ENCODE measurements at places on chromosomes 1 and 21. TPM values are rescaled to one million over a fixed set of nuclear protein-coding genes. Genes with fewer than 3 reads are reported as not detected.

TRIM67 gene
- not detected for polyA plus RNA-seq

KIAA0040 gene
- polyA plus RNA-seq = 20.3 TPM

TNFRSF8 gene
- 69.7 TPM for polyA plus RNA-seq

TNFRSF14 gene
- polyA plus RNA-seq = 46.7 TPM

APCS gene
- not detected for polyA plus RNA-seq

PRAMEF33 gene
- polyA plus RNA-seq = not detected

CELA2A gene
- not detected for polyA plus RNA-seq

MRPS14 gene
- polyA plus RNA-seq = 122 TPM

MYBPH gene
- not detected for polyA plus RNA-seq

SMCP gene
- polyA plus RNA-seq = not detected

TFAP2E gene
- polyA plus RNA-seq = 1.0 TPM

TNFSF4 gene
- polyA plus RNA-seq = 15.2 TPM

CFHR2 gene
- polyA plus RNA-seq = not detected

RAB29 gene
- 14.2 TPM for polyA plus RNA-seq

OLIG2 gene
- not detected for polyA plus RNA-seq

KLHL12 gene
- 36.6 TPM for polyA plus RNA-seq

TUT4 gene
- polyA plus RNA-seq = 27.6 TPM

CRNN gene
- not detected for polyA plus RNA-seq

FCRL2 gene
- polyA plus RNA-seq = 0.23 TPM

SPSB1 gene
- 1.2 TPM for polyA plus RNA-seq

KIAA1614 gene
- 0.09 TPM for polyA plus RNA-seq

GBP7 gene
- not detected for polyA plus RNA-seq

GBP6 gene
- 0.04 TPM for polyA plus RNA-seq

ESPN gene
- polyA plus RNA-seq = not detected

CD1E gene
- polyA plus RNA-seq = not detected

CACNA1S gene
- not detected for polyA plus RNA-seq

LEFTY2 gene
- not detected for polyA plus RNA-seq

TMIGD3 gene
- polyA plus RNA-seq = not detected

YTHDF2 gene
- polyA plus RNA-seq = 119 TPM

SERPINC1 gene
- polyA plus RNA-seq = not detected

TRMT1L gene
- polyA plus RNA-seq = 20.8 TPM

ARMH1 gene
- 5.6 TPM for polyA plus RNA-seq

KIF14 gene
- 12.1 TPM for polyA plus RNA-seq

KRTAP11-1 gene
- not detected for polyA plus RNA-seq

TSPEAR gene
- not detected for polyA plus RNA-seq

MTARC1 gene
- 1.5 TPM for polyA plus RNA-seq

PARK7 gene
- 720 TPM for polyA plus RNA-seq

ZNF593OS gene
- polyA plus RNA-seq = 0.96 TPM

RXFP4 gene
- not detected for polyA plus RNA-seq

LMO4 gene
- 8.5 TPM for polyA plus RNA-seq

FLG2 gene
- not detected for polyA plus RNA-seq

RNU1-1 gene
- polyA plus RNA-seq = 3.6 TPM

CFHR5 gene
- not detected for polyA plus RNA-seq

LCE1C gene
- polyA plus RNA-seq = 3.0 TPM
